ENCODE measurements at places on chromosomes 2 and 18.

- no peak for DNase-seq
These were observed 32.5 kb downstream of the SLC66A3 start for GRCh38 chr2:11187731-11188130.

- no peak for DNase-seq
These were observed 20.2 kb downstream of the DPP4 start for GRCh38 chr2:162053808-162054155.

GRCh38 chr2:145411493-145411892, 891.6 kb upstream of the ZEB2 start:
- DNase-seq: no peak

- peak; percentile 86 for DNase-seq
These were observed 36.9 kb downstream of the RAPH1 start for GRCh38 chr2:203498161-203498560.

GRCh38 chr2:45823723-45824206, 172.3 kb downstream of the PRKCE start:
- no peak for DNase-seq

DNA sequence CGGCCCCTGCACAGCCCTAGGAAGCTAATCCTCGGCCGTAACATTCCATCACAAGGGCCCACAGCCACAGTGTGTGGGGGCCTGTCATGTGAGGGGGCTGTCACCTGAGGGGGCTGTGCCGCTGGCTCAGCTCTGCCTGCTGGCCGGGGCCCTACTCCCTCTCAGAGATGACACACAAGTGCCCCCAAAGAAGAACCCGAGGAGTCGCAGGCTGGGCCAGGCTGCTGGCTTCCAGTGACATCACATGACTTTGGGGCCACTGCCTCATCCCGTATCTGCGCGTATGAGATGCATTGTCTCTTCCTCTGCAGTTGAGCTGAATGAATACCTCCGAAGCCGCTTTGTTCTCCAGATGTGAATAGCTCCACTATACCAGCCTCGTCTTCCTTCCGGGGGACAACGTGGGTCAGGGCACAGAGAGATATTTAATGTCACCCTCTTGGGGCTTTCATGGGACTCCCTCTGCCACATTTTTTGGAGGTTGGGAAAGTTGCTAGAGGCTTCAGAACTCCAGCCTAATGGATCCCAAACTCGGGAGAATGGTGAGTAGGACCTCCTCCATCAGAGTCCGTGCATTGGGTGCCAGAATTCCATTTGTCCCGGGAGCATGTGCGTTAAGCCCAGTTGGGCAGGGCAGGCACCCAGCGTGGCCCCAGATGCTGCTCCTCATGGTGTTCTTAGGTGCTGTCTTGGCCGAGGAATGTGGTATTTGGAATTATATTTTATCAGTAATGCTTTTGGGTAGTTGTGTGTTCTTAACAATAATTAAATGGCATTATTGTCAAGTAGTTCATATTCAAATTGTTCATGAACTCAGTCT, at the start of gene CNDP1:
TSS of gene CNDP1 (plus strand) at position 351 of the 820 bp plus-strand sequence. CDS start at position 519, 168 bp downstream.
- DNase-seq: no peak

GRCh38 chr2:61557381-61557780, 19.2 kb upstream of the XPO1 start:
- DNase-seq: no peak

GRCh38 chr18:69956057-69956456, 8.4 kb upstream of the CD226 start:
- no peak for DNase-seq

DNA sequence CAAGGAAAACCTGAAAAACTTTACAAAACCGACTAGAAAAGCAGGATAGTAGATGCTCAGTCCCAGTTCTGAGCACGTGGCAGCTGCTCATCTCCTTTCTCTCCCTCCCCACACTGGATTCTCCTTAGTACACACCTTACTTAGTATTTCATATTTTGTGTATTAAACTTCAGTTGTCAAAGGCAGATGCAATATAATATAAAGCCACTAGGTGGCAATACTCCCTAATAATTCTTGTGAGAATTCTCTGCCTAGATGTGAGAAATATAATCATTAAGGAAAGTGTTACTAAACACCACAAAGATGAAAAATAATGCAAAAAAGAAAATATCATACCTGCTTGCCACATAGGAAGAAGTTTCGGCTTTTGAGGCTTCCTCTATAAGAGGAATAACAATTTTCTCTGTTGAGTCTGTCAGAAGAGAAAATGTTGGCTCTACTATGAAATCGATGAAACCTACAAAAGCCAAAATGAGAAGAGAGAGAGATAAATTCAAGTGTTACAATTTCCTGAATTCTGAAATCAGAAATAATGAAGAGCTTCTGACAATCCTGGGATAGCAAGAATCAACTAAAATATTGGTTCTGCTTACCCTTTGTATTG, 200.6 kb downstream of the PPP1R1C start:
- DNase-seq: peak; percentile 26

All from iris pigment epithelial cell (primary cell).